NCI-H2107 (cell line): ENCODE measurements at places on chromosomes 7 and 10.

- DNase-seq = no peak
These were observed 35.7 kb downstream of the GSDME start for GRCh38 chr7:24721481-24722001.

GRCh38 chr7:1754345-1754908 lies 84.3 kb downstream of the ELFN1 start:
- DNase-seq = no peak

DNA sequence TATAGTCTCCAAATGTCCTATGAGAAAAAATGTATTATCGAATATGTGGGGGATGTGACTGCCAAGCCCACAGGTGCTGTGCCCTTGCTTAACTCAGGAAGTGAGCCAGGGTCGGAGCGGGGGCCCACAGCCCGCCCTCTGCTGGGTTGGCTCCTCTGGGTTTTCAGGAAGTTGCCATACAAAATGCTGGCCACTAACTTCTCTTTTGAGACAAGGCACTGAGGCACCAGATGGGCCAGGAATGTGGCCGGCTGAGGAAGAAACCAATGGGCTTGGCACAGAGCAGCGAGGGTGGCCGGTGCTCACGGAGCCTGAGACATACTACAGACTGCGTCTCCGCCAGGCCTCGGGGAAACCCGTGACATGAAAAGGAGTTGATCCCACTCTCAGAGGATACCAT lies 58.9 kb downstream of the FAM53B start:
- no peak for DNase-seq

- DNase-seq = no peak
These were observed 348.0 kb downstream of the TYW1 start for GRCh38 chr7:67344481-67345193.

GRCh38 chr10:29839826-29840515 lies 205.2 kb upstream of the SVIL start:
- DNase-seq = no peak

DNA sequence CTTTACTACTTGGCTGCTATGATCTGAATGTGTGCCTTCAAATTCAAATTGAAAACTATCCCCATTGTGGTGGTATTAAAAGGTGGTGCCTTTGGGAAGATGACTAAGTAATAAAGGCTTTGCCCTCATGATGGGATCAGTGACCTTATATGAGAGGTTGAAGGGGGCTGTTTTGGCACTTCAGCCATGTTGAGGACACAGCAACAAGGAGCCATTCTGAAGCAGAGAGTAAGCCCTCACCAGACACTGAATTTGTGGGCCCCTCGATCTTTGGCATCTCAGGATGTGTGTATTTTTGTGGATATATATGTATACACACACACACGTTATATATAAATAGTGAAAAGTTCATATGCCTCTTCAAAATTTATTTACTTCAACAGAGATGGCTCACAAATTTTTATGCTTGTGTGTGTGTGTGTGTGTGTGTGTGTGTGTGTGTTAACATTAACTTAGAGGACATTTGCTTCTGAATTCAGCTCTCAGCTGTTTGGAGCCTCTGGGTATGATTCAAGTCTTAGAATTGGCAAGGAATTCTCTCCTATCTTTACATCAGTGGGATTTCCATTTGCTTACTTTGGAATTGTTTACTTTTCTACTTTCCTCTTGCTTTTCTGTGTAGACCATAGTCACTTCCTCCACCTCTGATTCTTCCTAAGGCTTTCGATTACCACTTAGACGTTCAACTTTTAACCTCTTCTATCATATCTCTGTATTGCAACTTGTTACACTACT lies 66.6 kb downstream of the MAGI2 start:
- no peak for DNase-seq

GRCh38 chr7:19392246-19392645 lies 247.0 kb upstream of the FERD3L start:
- no peak for DNase-seq

GRCh38 chr7:85154282-85154937 lies 32.4 kb downstream of the SEMA3D start:
- DNase-seq = no peak

DNA sequence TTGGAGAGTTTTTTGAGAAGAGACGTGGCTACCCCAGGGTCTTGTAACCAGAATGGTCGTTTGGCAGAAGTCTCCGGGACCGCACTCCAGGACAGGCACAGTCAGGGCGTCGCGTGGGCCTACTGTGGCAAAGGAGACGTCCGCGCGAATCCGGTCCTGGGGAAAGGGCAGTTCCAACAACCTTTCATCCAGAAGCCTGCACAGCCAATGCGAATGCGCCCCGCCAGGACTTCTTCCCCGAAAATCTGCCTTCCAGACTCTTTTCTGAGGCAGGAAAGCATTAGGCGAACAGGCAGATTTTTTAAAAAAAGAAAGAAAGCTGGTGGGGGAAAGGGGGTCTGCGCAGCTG lies 2.0 kb downstream of the HPSE2 start:
- DNase-seq = no peak

DNA sequence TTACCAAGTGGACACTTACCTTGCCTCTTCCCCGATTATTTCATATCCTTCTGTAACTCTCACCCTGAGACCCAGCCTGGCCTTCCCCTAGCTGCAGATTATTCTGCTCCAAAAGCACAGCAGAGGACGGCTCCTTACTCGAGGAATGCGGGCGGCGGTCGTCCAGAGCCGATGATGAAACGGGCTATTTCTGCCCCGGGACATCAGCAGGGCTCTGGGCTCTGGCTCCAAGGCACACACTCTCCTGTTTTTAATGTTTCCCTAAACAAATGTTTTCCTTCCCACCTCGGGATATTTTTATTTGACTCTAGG lies 343 bp upstream of the C10orf71 start:
- no peak for DNase-seq

- no peak for DNase-seq
These were observed 123.6 kb downstream of the VTI1A start for GRCh38 chr10:112570585-112570984.

DNA sequence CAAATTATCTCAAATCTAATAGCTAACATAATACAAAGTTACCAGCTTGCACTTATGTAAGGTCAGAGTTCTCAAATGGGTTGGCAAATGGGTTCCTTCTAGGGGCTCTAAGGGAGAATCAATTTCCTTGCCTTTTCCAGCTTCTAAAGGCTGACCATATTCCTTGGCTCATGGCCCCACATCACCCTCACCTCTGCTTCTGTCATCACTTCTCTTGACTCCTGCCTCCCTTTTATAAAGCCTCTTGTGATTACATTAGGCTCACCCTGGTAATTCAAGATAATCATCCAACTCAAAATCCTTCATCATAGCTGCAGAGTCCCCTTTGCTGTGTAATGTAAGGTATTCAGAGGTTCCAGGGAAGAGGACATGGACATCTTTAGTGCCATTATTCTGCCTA lies 42.1 kb downstream of the CHN2 start:
- no peak for DNase-seq

DNA sequence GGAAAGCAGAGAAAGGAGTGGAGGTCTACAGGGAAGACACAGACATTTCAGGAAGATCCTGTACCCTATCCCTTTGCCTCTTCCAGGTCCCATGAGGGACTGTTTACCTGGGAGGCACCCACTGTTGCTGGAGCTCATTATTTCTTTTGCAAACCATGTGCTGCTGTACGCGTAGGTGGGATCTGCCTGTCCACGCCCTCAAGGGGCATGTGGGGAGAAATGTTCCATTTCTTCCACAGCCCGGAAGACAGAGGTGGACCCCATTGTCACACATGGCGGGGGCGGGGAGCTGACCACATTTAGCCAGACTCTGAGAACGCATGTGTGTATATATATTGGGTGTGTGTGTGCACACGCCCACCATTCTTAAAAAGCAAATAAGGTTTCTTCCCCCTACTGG lies 2.0 kb downstream of the PLXNA4 start:
- DNase-seq = no peak

DNA sequence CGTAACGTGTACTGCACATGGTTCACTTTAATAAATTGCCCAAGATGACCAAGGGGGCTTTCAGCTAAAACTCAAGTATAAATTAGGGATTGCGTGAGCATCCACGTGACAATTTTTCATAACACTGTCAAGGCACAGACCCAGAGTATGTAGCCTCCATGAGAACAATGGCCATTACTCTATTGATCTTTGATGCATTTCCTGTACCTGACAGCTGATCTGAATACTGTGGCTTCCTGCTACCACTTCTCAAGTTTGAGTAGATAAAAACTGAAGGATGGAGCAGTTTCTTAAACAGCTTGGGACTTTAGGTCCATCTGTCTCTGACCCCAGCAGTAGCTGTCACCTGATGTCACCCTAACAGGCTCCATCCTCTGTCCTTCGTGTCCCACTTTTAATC lies 98.9 kb downstream of the ABCC2 start:
- no peak for DNase-seq

DNA sequence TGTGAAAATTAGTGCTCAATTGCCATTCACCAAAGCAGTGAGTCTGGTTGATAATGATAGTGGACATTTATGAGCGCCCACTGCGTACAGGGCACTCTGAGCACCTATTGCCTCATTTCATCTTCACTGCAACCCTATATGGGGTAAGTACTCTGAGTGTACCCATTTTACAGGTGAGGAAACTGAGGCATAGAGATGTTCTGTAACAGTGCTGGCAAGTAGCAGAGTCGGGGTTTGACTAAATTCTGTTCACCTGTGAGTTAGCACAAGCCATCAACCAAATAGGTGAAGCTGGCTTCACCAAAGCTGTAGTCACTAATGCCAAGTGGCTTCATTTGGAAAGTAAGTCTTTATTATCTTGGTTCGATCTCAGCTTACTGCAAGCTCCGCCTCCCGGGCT lies 135.8 kb downstream of the SPAG6 start:
- no peak for DNase-seq

DNA sequence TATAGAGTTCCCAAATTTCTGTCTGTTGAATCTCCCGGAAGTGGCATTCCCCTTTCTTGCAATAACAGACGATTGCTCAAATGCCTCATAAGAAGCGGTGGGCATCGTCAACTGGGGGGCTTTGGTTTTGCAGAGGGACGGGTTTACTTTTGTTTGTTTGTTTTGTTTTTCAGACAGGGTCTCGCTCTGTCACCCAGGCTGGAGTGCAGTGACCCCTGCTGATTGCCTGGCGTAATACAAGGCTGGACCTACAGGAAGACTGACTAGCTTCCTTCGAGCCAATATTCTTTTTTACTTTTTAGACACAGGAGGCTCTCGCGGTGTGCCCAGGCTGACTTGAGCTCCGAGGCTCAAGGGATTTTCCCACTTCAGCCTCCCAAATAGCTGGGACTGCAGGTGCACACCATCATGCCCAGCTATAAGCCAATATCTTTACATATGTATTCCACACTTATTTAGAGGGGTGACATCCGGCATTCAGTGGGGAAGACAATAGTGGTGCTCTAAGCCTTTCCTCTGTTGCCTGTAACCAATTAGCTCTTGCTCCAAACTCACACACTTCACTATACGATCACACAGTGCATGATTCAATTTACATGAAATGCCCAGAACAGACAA lies 58.1 kb downstream of the FHIP2A start:
- DNase-seq = no peak

DNA sequence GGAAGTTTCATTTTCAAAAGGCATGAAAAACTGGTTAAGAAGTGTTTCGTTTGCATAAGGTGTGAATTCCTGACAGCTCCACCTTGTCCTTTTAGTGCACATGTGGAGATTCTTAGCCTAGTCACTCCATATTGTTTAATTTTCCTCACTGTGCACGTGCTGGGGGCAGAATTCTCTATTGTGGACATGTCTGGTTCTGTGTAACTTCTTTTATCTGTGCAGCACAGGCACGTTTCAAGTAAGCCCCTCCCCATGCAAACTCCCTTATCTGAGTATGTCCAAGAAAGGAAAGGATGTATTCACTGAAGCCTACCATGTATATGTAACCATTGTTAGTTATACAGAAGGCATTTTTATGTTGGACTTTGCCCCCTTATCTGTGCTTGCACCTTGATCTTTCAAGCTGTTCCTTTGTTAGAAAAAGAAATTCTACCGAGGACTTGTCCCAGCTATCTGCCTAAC lies 1346.3 kb downstream of the REEP3 start:
- no peak for DNase-seq

DNA sequence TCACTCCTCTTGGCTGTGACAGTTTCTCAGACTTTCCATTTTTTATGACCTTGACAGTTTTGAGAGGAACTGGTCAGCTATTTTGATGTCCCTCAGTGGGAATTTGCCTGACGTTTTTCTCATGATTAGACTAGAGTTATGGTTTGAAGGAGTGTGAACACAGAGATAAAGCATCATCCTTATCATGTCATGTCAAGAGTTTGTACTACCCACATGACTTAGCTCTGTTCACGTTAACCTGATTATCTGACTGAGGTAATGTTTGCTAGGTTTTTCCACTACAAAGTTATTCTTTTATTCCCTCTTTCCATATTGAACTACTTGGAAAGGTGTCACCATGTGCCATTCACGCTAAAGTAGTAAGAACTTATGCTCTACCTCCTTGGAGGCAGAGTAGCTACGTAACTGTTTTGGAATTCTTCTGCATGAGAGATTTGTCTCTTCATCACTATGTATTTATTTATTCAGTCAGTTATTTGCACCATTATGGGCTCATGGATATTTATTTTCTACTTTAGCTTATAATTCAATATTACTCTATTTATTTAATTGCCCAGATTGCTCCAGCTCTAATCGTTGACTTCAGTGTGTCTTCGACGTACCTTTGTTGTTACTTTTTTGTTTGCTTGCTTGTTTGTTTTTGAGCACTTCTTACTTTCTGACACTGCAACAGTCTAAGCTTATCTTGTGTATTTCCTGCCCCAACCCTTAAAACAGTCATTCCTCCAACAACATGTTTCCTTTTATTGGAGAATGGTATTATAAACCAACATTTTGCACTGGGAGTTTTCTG lies 50.4 kb downstream of the CPED1 start:
- no peak for DNase-seq

GRCh38 chr10:64159910-64160872 lies 639.0 kb downstream of the REEP3 start:
- no peak for DNase-seq

DNA sequence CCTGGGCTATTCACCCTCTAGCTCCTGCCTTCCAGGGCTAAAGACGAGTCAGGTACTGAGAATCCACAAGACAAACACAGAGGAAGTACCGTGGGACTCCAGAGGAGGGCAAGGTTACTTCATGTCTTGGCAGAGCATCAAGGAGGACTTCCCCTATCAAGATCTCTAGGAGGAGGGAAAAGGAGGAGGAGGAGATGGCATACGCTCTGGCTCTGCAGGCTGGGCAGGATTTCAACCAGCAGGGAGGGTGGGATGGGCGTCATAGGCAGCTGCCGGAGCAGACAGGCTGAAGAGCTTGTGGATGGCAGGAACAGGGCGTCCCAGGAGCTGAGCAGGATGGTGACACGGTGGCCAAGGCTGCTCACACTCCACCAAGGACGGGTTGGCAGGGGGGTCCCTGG lies 21.3 kb downstream of the MDH2 start:
- no peak for DNase-seq

- no peak for DNase-seq
These were observed 14.3 kb downstream of the STRA8 start for GRCh38 chr7:135247746-135248471.

DNA sequence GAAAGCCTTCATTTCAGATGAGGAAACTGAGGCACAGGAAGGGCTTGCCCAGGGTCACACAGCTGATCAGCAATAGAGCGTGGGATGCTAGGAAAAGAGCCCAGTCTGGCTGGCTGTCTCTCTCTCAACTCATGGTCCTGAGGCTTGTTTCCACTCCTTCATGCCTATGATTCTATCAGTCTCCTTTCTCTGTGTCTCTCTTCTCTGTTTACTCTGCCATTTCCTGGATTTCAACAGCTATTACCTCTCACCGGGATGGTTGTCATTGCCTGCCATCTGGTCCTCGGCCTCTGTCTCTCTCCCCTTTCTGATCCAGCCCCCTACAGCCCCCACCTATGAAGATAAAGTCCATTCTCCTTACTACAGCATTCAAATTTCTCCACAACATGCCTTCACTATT lies 93.3 kb upstream of the AGBL3 start:
- DNase-seq = no peak
